ENCODE measurements at places on chromosomes 5 and 9. TPM values are rescaled to one million over a fixed set of nuclear protein-coding genes. Genes with fewer than 3 reads are reported as not detected.

DNA sequence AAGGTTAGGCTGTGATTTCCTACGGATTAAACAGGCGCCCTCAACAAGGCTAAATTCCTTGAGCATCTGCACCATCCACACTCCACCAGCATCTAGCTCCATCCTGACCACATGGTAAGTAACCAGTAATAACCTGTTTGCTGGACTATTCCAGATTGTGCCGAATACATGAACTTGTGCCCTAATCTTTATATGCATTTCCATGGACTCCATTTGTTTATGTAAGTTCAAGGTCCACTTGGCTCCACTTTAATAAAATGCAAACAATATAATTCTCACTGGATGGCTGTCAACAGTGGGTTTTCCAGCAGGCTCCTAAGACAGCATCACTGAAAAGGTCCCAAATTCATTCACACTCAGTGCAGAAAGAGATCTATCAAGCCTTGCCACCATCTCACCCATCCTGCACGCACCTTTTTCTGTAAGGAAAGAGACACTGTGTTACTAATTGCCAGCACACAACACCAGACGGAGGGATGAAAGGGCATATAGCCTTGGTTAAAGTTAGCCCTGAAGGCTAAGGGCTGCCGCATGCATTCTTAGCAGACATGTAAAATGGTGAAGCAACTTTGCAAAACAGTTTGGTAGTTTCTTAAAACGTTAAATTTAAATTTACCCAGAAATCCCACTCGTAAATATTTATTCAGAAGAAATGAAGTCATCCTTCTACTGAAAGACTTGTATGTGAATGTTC, 88.7 kb downstream of the GLIS3 start:
- DNase-seq: no peak

Gene RASA1
- 28.5 TPM for total RNA-seq

GRCh38 chr5:175814691-175815090, 56.7 kb upstream of the CPLX2 start:
- DNase-seq: no peak

Gene TLX3
- not detected for total RNA-seq

DNA sequence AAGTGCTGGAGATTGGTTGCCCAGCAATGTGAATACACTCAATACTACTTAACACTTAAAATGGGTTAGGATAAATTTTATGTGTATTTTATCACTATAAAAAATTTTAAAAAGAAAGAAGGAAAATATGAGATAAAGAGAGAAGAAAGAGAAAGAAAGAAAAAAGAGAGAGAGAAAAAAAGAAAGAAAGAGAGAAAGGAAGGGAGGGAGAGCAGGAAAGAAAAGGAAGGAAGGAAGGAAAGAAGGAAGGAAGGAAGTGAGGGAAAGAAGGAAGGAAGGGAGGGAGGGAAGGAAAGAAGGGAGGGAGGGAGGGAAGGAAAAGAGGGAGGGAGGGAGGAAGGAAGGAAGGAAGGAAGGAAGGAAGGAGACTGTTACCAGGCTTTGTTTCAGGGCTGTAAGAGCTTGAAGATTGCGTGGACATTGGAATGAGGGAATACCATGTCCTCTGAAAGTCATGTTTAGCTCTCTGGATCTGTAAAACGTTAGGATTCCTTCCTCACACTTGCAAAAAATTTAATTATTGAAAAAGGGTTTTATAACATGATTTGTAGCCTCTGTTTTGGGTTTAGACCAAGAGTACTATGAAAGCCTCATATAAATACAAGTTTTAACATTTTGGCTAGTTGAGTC, 152.3 kb upstream of the DAP start:
- DNase-seq: no peak

Gene FLT4
- 38.6 TPM for total RNA-seq

Gene FGFR4
- 109 TPM for total RNA-seq

GRCh38 chr9:69689991-69690538, 17.9 kb upstream of the APBA1 start:
- no peak for DNase-seq

Gene SLC6A18
- total RNA-seq: not detected

- DNase-seq: peak; percentile 90
Measured at GRCh38 chr9:36166168-36166927, 2.8 kb upstream of the CCIN start.

DNA sequence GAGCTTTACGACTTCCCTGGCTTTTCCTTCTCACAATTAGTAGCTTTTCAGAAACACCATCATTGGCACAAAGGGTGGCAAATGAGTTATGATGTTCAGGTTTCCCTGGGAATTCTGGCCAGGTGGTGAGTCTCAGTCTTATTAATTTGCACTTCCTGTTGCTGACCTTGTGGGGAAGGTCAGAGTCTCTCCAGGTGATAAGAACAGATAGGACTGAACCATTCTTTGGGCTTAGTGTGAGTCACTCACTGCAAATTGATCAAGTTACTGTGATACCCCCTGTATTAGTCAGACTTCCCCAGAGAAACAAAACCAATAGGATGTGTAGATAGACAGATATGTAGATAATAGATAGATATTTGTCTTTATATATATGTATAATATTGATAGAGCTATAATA, 53.8 kb upstream of the RANBP3L start:
- no peak for DNase-seq

DNA sequence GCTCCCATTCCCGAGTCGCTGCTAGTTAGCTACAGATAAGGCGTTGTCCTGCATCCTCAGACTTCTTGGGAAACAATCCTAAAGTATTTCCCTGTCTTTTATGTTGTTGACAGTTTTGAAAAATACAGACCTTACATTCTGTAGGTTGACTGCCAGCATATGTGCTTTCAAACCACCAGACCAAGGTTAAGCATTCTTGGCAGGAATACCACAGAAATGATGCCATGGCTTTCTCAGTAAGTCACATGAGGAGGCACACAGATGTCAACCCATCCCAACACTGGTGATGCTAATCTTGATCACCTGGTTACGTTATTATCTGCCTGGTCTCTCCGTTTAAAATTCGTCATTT, 871 bp downstream of the GLE1 start:
- no peak for DNase-seq

DNA sequence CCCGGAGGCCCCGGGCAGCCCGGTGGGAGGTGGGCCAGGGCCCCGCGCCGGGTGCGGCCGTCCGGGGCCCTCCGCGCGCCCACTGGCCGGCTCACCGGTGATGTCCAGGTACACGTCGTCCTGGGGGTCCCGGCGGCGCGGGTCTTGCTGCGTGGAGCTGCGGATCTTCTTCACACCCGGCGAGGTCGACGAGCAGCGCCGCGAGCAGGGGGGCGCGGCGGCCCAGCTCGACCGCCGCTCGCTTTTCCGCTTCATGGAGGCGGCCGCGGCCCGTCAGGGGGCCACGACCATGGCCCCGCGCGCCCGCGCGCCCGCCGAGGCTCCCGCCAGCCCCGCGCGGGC, 548 bp downstream of the CDC14B start:
- DNase-seq: no peak

- DNase-seq: no peak
Measured at GRCh38 chr5:67725604-67726003, 490.0 kb upstream of the PIK3R1 start.

DNA sequence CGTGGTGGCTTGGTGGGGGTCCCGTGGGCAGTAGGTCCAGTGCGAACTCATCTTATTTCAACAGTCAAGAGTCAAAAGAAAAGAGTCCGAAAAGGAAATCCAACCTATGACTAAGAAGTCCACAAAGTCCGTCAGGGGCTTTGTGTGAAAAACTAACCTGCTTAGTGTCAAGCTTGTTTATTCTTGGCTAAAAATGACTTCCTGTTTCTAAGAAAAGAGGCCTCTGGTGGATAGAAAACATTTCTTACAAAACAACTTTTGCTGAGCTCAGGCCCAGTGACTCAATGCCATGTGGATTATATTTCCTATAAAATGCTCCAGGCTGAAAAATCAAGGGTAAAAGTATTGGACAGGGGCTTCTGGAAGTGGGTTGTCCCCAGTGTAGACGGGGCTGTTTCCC, 105.9 kb downstream of the GADD45G start:
- peak; percentile 50 for DNase-seq

Gene CCNO
- not detected for total RNA-seq

- DNase-seq: no peak
Measured at GRCh38 chr5:51468196-51468595, 84.9 kb downstream of the ISL1 start.

DNA sequence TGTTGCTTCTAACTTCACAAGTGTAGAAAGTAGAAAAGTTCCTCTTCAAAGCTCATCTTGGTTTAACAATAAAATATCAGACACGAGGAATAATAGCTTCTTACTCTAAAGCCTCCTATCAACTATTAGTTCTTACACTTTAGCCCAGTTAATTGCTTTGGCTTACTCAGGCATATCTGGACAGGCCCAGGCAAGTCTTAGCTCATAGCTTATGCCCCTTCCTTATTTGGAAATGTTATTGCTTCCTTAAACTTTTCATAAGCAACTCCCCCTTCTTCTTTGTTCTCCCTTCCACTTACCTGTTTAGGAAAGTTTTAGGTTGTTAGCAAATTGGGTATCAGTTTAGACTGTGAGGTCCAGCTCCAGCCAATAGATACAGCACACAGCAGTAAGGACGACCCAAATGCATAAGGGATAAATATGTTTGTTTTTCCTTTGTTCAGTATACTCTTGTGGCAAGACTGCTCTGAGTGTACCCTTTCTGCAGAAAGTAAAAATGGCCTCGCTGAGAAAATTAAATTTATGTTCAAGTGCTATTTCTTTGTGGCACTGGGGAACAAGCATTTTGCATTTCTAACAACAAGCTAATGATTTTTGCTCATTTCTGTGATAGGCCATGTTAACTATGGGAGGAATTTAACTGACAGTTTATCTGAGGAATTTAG, 162.1 kb downstream of the SMC2 start:
- DNase-seq: no peak

- DNase-seq: no peak
Measured at GRCh38 chr5:1527533-1528205, 3.9 kb upstream of the LPCAT1 start.

GRCh38 chr9:114121227-114122135, 22.4 kb upstream of the KIF12 start:
- peak; percentile 18 for DNase-seq

Gene NDUFAF2
- total RNA-seq: 17.9 TPM

Gene PTGS1
- 16.4 TPM for total RNA-seq

DNA sequence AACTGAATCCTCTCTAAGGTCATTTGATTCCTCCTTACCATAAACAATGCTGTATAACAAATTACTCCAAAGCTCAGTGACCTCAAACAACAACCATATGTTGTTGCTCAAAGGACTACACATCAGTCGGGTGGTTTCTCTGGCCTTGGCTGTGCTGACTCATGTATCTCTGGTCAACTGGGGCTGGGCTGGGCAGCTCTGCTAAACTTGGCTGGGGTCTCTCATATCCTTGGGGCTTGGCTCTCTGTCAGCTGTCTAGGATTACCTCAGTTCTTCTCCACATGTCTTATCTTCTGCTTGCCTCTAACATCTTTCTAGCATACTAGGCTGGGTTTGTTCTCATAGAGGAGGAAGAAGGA, 86.4 kb downstream of the GALNT10 start:
- no peak for DNase-seq

GRCh38 chr5:15252331-15252730, 247.6 kb upstream of the FBXL7 start:
- no peak for DNase-seq

GRCh38 chr9:77892955-77893514, 138.6 kb downstream of the GNAQ start:
- DNase-seq: no peak

Gene FAM153A
- 4.3 TPM for total RNA-seq

- no peak for DNase-seq
Measured at GRCh38 chr9:101121836-101122399, 93.4 kb downstream of the PLPPR1 start.

GRCh38 chr9:100011062-100011681, 87.6 kb downstream of the ERP44 start:
- no peak for DNase-seq

DNA sequence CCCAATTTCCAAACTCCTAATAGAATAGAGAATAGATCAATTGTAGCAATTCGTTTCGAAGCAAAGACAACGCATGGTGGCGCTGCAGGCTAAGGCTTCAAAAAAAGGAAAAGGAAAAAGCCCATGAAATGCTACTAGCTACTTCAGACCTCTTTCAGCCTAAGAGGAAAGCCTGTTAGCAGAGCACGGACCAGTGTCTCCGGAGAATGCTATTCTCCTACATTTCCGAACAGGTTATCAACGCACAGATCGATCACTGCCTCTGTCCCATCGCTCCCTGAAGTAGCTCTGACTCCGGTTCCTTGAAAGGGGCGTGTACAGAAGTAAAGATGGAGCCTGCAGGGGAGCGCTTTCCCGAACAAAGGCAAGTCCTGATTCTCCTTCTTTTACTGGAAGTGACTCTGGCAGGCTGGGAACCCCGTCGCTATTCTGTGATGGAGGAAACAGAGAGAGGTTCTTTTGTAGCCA, at the start of gene PCDHB15:
PCDHB15 (plus strand) TSS at position 146 of the 468 bp plus-strand sequence; CDS start at position 330, 184 bp downstream.
- no peak for DNase-seq

Gene CATSPER3
- 0.87 TPM for total RNA-seq

GRCh38 chr5:82480331-82480730, 202.2 kb upstream of the RPS23 start:
- no peak for DNase-seq

DNA sequence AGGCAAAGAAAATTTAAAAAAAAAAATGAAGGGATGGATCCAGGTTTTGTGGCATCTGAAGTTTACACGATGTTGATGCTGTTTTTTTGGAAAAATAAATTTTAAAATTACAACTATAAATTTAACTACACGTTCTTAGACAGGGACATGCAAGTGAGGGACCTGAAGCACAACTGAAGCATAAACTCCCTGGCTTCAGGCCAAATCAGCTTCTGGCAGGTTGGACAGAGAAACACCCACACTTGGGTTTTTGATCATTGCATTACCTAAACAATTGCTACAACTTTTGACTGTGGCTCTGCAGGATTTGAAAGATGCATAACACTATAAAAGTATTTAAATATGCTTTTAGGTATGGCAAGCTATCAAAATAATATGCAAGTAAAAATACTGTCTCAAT, 1318.3 kb upstream of the DMAC1 start:
- no peak for DNase-seq

DNA sequence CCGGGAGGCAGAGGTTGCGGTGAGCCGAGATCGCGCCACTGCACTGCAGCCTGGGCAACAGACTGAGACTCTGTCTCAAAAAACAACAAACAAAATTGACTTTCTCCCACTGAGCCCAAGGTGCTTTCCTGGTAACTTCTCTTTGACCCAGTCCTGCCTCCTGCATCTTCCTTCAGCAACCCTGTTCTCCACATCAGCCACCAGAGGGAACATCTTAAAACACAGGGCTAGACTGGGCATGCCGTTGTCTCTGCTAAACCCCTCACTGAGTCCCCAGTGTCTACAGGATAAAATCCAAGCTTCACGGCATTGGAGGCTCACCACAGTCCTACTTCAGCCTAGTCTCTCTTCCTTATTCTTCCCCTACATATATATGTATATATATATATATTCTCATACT, 39.8 kb upstream of the KCNMB1 start:
- no peak for DNase-seq
